Bronchial epithelial cell (primary cell): ENCODE measurements at places on chromosomes 12 and 14.

DNA sequence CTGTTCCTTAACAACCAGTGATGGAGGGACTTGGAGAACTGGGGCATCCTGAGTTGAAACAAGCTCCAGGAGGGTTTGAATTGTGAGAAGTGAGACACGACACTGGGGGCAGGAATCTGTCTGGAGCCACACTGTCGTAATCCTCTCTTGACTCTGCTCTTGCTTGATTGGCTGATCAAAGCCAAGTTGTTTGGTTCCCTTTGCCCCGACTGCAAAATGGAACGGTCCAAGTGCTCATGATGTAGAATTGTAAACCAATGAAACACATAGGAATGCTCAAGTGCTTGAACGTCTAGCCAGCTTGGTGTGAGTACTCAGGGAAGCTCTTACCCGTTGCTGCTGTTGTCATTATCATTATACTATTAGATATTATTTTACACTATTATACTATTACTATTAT is 98.1 kb downstream of the TMEM132C start:
- no peak for DNase-seq

DNA sequence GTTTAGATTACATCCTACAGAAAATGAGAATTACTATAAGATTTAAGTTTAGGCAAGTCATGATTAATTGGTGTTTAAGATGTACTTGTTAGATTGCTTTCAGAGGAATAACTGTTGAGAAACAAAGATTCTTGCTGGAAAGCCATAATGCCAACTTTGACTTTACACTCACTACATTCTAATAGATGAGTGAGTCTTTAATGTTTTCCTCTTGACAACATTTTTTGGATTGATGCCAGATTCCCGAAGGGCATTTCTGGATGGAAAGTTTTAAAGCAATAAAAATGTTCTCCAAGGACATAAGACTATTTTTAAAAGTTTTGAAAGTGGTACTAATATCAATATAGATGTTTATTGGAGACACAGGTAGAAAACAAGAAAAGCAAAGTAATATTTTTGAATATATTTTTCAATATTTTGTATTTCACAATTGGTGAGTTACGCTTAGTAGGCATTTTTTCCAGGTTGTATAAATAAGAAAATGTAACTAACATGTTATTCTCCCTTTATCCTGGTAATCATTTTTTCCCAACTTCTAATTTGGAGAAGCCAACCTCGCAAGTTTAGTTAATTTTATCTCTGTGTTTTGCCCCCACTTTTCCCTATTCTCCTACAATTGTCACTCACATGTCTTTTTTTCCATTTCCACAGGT is 307.3 kb downstream of the CEP128 start:
- peak; percentile 53 for DNase-seq

DNA sequence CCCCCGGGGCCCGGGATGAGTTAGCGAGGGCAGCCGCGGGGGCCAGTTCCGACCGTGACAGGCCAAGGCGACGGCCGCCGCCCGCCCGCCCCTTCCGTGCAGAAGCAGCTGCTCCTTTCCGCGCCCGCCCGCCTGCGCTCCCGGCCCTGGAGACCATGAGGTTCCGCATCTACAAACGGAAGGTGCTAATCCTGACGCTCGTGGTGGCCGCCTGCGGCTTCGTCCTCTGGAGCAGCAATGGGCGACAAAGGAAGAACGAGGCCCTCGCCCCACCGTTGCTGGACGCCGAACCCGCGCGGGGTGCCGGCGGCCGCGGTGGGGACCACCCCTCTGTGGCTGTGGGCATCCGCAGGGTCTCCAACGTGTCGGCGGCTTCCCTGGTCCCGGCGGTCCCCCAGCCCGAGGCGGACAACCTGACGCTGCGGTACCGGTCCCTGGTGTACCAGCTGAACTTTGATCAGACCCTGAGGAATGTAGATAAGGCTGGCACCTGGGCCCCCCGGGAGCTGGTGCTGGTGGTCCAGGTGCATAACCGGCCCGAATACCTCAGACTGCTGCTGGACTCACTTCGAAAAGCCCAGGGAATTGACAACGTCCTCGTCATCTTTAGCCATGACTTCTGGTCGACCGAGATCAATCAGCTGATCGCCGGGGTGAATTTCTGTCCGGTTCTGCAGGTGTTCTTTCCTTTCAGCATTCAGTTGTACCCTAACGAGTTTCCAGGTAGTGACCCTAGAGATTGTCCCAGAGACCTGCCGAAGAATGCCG is 699 bp downstream of the MGAT2 start:
- no peak for DNase-seq

DNA sequence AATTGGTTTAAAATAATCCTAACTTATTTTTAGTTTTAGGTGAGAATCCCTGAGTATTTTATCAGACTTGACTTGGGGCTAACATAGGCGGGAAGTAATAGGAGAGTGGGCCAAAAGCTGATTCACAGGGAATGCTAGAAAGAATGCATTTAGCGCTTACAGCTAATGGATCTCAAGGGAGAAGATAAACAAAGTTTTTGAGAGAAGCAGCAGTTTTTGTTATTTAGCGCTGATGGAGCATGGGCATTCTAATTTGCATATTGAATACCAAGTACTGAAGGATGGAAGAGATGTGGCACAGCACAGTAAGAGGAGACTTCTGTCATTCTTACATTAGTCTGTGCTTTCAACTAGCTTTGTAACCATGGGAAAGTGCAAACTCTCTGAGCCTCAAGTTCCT is 436.0 kb upstream of the FBXO33 start:
- DNase-seq = no peak

- peak; percentile 38 for DNase-seq
Observed at GRCh38 chr14:53921027-53921426, 35.6 kb downstream of the BMP4 start.

DNA sequence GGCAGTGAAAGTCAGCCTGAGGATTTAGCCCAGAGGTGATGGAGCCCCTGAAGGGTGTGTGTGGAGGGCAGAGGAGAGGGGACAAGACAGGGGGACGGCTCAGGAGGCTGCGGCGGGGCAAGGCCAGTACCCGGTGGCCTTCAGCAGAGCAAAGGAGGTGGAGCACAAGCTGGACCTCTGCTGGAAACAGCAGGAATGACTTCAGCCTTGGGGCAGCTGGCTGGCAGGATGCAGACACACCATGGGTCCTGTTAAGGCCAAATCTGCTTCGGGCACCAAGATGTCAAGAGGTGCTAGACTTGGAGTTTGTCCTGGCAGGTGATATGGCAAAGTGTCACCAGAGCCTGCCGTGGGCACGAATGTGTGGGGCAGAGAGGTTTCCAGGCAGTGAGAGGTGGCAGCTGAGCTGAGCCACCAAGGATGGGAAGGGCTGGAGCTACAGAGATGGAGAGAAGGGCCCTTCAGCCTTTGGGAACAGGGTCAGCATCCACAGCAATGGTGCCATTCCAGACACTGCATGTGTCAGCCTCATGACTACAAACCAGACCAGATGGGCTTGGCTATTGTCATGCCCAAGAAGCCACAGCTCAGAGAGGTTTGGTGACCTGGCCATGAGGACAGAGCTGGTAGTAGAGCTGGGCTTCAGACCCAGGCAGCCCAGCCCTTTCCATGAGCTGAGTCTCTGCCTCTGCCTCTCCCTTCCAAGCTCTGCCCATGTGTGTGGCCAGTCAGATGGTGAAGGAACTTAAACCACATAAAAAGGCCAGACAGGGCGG is 91.9 kb downstream of the LGMN start:
- no peak for DNase-seq

DNA sequence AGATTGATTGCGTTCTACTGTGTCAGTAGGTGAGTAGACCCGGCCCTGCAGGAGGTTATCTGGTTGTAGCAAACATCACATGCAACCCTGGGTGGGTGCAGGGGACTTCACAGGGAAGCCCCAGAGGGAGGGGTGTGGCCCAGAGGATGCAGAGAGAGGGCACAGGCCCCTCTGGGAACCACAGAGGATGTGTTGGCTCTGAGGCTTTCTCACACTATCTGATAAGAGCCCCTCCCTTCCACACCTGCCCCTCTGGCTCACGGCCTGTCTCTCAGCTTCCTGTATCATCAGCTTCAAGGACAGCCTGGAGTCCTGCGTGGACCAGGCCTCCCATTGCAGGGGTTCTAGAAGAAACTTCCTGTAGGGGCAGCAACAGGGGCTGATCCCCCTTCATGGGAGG is 101.9 kb downstream of the RIN3 start:
- no peak for DNase-seq

DNA sequence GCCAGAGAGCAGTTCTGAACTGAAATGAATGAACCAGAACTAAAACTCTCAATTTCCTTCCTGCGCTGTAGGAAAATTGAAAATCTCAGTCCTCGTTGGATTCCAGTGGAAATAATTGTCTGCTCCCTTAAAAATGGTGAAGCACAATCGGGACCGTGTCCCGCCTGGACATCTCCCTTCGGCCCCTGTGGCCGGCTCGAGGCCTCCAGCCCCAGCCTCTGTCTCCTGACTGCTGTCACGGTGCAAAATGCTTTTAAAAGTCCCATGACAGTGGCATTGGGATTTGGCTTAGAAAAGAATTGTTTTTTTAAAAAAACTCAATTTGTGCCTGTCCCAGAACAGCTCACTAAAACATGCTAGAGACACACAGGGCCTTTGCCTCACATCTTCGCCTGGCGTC is 142.5 kb downstream of the ZNF664 start:
- DNase-seq = no peak

DNA sequence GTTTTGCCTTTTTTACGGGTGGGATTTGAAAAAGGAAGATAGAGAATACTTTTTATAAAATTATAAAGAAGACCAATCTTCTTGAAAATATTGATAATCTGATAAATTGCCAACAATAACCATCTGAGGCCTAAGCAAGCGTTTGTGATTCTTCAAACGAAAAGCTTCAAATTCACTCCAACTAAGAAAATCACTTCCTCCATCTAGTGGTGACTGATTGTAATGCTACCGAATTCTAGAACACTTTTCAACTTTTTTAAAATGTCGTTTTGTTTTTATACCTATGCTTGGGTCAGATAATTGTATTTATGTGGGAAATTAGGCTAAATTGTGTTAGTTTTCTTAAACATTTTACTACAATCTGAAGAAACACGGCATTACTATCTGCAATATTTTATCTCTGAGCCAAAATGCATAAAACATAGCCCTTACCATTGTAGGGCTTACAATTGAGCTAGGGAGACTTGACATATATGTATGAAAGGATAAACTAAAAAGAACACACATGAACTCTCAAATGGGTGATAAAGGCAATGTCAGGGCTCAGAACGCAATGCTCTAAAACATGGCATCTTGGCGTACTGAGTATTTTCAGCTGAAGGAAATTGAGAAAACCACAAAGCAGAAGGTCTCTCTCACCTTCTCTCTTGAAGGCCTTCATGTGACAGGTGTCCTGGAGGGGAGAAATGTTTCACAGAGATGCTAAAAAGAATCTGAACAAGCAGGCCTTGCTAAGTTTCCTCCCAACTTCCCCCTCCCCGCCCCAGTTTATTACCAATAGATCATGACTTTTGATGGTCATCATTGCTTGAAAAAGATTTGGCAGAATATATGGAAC is 36.8 kb upstream of the G2E3 start:
- peak; percentile 47 for DNase-seq

- DNase-seq = no peak
Observed at GRCh38 chr12:69252033-69252432, 12.7 kb downstream of the CPSF6 start.
